ENCODE measurements at places on chromosomes 2 and 18.
A peak's percentile ranks its signal among the peaks of the same experiment; 100 is the strongest.

DNA sequence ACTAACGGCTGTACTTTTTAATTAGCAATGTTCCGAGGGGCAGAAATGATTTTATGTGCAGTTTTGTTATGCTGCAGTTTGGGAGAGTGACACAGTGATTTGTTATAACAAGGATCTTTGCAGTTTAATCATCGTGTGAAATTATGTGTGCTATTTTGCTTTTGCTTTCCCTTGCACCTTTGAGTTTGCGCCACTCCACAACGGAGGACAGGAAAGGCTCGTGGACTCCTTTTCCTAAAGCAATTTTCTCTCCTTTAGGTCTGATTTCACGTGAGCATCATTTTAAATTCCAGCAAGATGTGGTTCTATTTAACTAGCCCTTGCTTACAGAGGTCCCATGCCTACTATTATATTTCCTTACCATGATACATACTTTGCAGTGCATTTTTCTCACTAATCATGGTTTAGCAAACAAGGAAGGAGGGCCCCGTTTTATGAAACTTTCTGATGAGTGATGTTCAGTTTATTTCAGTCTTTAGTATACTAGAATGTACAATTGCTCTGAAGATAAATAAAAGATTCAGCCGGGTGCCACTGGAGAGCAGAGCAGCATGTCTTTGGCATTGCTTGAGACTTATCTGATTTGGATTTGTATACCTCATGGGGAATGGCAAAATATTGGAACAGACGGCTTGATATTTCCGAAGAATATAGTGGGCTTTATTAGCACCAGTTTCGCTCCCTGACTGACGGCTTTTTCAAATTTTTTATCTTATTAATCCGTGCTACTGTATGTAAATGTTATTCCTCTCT is 528.2 kb upstream of the FANCL start:
- no peak overlapping the region for H3K4me3 ChIP-seq
- H3K27ac ChIP-seq, result no peak overlapping the region
- DNase-seq, result no peak
- no peaks in the 10 kb centered on the region for H3K36me3 ChIP-seq
- H3K27me3 ChIP-seq, result peaks cover 27% of the 10 kb centered on the region

- peaks cover 6% of the 10 kb centered on the region for H3K4me1 ChIP-seq
- H3K27me3 ChIP-seq, result peaks cover 12% of the 10 kb centered on the region
- DNase-seq, result no peak
- H3K27ac ChIP-seq, result no peak overlapping the region
- no peak overlapping the region for H3K4me3 ChIP-seq
- peaks cover 17% of the 10 kb centered on the region for H3K36me3 ChIP-seq
Measured at GRCh38 chr2:12017499-12018157, 271.2 kb downstream of the LPIN1 start.

DNA sequence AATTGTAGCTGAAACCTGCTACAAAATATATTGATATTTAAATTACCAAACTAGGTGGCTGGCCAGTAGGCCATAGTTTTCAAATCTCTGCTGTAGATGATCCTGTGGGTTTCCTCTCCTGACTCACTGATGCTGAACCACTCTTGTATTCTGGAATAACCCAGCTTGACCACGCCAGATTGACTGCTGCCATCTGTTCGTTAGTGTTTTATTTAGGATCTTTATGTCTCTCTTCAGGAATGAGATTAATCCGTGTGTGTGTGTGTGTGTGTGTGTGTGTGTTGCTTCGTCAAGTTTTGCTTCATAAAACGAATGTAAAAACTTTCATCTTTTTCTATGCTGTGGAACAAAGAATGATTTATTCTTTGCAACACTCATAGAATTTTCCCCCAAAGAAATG is 187.1 kb downstream of the DYSF start:
- no peak for DNase-seq
- H3K4me1 ChIP-seq, result no peaks in the 10 kb centered on the region
- peaks cover 9% of the 10 kb centered on the region for H3K27me3 ChIP-seq
- no peak overlapping the region for H3K27ac ChIP-seq
- H3K36me3 ChIP-seq, result no peaks in the 10 kb centered on the region

DNA sequence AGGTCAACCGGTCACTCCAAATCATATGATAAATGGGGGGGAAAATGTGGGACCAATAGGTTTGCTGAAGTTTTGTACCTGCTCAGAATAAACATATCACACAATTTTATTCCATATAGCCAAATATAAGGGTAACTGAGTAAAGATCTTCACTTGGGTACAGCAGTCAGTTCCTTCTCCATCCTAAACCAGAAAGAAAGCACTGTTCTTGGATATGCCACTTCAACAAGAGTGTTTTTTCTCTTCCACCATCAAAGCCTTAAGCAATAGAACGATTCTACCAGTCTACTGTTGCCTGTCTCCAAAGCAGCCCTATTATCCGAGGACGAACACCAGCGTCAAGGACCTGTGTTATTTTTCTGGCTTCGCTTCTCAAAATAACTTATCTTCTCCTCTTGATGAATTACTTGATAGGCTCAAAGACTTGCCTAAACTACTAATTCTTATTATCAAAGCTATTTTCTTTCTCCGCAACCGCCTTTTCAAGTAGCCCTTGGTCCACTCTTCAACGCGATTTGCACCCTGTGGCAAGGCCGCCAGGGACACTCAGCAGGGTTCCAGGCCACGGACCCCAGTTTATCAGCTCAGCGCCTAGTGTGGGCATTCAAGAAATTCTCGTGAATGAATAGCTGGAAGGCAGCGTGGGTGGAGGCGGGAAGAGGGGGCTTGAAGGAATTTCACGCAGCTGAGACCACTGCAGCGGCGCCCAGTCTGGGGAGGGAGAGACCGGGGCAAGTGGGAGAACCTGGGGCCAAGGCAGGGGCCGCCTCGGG is 646 bp downstream of the ALS2 start:
- H3K36me3 ChIP-seq, result no peaks in the 10 kb centered on the region
- H3K27me3 ChIP-seq, result peaks cover 9% of the 10 kb centered on the region
- peak overlapping the region; percentile 95 for H3K4me3 ChIP-seq

- H3K27me3 ChIP-seq, result peaks cover 7% of the 10 kb centered on the region
- H3K4me3 ChIP-seq, result no peak overlapping the region
- H3K27ac ChIP-seq, result no peak overlapping the region
- no peak for DNase-seq
Measured at GRCh38 chr2:33766175-33766574, 167.1 kb upstream of the FAM98A start.

- H3K36me3 ChIP-seq, result peaks cover 21% of the 10 kb centered on the region
- no peaks in the 10 kb centered on the region for H3K27me3 ChIP-seq
- DNase-seq, result no peak
- H3K4me1 ChIP-seq, result peaks cover 14% of the 10 kb centered on the region
- H3K27ac ChIP-seq, result no peak overlapping the region
Measured at GRCh38 chr2:183214680-183215079, 90.4 kb downstream of the NUP35 start.

- no peak overlapping the region for H3K4me3 ChIP-seq
- H3K27me3 ChIP-seq, result peaks cover 10% of the 10 kb centered on the region
- no peaks in the 10 kb centered on the region for H3K4me1 ChIP-seq
- no peak overlapping the region for H3K27ac ChIP-seq
- no peak for DNase-seq
- no peaks in the 10 kb centered on the region for H3K36me3 ChIP-seq
Measured at GRCh38 chr2:102051692-102052277, 60.0 kb downstream of the IL1R2 start.

- no peaks in the 10 kb centered on the region for H3K27me3 ChIP-seq
- no peak for DNase-seq
- H3K4me3 ChIP-seq, result no peak overlapping the region
- no peaks in the 10 kb centered on the region for H3K36me3 ChIP-seq
Measured at GRCh38 chr2:161919873-161920272, 154.1 kb downstream of the DPP4 start.

GRCh38 chr2:135337071-135337470 is 193.9 kb downstream of the ZRANB3 start:
- DNase-seq, result no peak
- H3K36me3 ChIP-seq, result peaks cover 34% of the 10 kb centered on the region
- H3K27ac ChIP-seq, result no peak overlapping the region
- no peak overlapping the region for H3K4me3 ChIP-seq

GRCh38 chr18:10416065-10416464 is 38.4 kb upstream of the APCDD1 start:
- no peak for DNase-seq
- H3K36me3 ChIP-seq, result no peaks in the 10 kb centered on the region
- H3K27me3 ChIP-seq, result no peaks in the 10 kb centered on the region
- no peak overlapping the region for H3K27ac ChIP-seq
- H3K4me1 ChIP-seq, result no peaks in the 10 kb centered on the region

DNA sequence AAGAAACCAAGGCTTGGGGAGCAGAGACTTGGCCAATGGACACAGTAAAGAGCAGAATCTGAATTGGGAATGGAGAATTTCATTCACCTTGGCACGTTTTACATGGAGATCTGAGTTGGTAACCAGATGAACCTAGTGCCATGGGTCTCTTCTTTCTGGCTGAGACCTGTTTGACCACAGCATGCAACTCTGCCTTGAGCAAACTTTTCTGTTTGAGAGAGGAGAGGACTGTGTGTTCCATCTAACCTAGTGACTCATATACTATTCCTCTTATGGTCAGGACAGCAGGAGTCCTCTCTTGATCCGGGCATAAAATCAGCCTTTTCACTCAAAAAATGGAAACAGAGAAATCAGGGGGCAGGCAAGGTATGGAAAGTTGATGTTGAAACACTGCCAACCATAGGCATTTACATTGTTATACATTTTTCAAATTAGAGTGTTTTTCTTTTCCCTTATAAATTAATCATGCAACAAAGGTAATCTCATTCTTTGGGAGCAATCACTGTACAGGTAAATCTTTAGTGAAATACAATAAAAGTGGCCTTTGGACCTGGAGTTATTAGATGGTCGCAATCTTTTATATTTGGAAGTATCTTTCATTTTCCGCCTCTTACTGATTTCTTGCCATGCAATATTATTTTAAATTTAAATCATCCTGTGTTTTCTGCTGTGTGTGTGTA is 86.7 kb downstream of the NRP2 start:
- no peak for DNase-seq
- H3K4me3 ChIP-seq, result no peak overlapping the region
- H3K27ac ChIP-seq, result no peak overlapping the region

- no peak overlapping the region for H3K4me3 ChIP-seq
- H3K36me3 ChIP-seq, result peaks cover 2% of the 10 kb centered on the region
- H3K27ac ChIP-seq, result no peak overlapping the region
- H3K27me3 ChIP-seq, result no peaks in the 10 kb centered on the region
Measured at GRCh38 chr2:236445678-236446077, 123.9 kb upstream of the ACKR3 start.

- no peaks in the 10 kb centered on the region for H3K36me3 ChIP-seq
- no peaks in the 10 kb centered on the region for H3K4me1 ChIP-seq
- DNase-seq, result no peak
- no peak overlapping the region for H3K4me3 ChIP-seq
- no peaks in the 10 kb centered on the region for H3K27me3 ChIP-seq
Measured at GRCh38 chr2:167100506-167100905, 212.2 kb downstream of the XIRP2 start.

- no peak overlapping the region for H3K27ac ChIP-seq
- H3K4me3 ChIP-seq, result no peak overlapping the region
- no peaks in the 10 kb centered on the region for H3K36me3 ChIP-seq
Measured at GRCh38 chr18:59748628-59749360, 51.6 kb upstream of the CCBE1 start.

DNA sequence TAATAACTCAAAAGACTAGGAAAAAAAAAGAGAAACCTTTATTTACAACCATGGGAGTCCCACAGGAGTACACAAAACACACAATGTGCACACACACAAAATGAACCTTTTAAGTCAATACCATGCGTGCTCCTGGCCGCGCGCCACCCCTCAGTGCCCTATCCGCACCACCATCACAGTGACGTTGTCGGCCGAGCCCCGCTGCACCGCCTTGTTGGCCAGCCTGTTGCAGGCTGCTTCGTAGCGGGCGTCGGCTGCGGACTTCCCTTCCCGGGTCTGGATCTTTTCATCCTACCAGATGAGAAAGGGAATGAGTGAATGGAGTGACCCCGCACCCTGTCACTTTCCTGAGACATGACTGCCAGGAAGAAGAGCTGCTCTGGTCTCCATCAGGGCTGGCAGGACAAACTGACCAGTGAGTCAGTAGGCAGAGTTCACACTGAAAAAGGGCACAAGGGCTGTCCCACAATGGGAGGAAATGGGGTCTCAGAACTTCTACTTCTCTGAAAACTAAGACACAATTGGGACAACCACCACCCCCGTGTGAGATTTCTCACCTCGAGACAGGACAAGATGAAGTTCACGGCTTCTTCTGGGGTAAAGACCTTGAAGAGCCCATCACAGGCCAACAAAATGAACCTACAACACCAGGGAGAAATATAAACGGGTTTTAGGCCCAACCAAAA is 11.8 kb downstream of the ERFE start:
- H3K27ac ChIP-seq, result peak overlapping the region; percentile 30
- peaks cover under 1% of the 10 kb centered on the region for H3K27me3 ChIP-seq
- DNase-seq, result no peak
- peaks cover 21% of the 10 kb centered on the region for H3K36me3 ChIP-seq
- H3K4me3 ChIP-seq, result no peak overlapping the region
- H3K4me1 ChIP-seq, result peaks cover 2% of the 10 kb centered on the region

DNA sequence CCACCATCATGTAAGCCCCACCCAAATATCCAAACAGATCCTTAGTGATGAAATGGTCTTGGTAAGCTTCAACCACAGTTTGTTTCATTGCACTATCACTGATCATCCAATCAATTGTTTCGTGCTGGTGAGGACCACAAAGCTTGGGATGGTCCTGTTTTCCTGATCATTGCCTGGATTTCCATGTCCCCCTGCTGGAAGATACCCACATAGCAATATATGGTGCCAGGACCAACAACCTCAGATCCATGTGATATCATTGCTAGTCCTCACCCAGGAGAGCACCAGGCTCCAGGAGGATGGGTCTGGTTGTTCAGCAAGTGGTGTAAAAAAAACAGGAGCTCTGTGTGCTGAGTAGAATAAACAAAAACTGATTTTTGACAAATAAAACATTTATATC is 206.5 kb upstream of the SH3BP4 start:
- H3K27ac ChIP-seq, result no peak overlapping the region
- H3K36me3 ChIP-seq, result peaks cover 2% of the 10 kb centered on the region
- H3K27me3 ChIP-seq, result peaks cover 28% of the 10 kb centered on the region

GRCh38 chr2:180644709-180645108 is 335.7 kb upstream of the UBE2E3 start:
- DNase-seq, result no peak
- H3K27ac ChIP-seq, result no peak overlapping the region
- no peaks in the 10 kb centered on the region for H3K4me1 ChIP-seq
- no peak overlapping the region for H3K4me3 ChIP-seq
- H3K27me3 ChIP-seq, result no peaks in the 10 kb centered on the region

DNA sequence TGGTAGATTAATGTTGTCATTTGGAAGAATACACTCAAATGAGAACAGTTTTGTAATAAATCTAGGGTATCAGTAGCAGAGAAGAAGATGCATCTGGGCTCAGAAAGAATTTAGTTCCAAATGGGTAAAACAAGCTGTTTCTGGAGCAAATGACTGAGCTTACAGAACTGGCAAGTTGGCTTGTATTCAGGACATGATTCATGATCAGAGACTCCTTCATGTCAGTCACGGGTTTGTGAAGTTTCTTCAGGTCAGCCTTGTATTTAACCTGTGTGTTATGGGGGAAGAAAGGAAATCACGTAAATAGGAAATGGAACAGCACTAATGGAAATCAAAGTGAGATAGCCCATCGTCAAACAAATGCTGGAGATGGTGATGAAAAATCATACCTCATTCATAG is 109.1 kb downstream of the RIF1 start:
- no peaks in the 10 kb centered on the region for H3K27me3 ChIP-seq
- DNase-seq, result no peak
- peaks cover 3% of the 10 kb centered on the region for H3K36me3 ChIP-seq
- H3K27ac ChIP-seq, result no peak overlapping the region

- H3K4me3 ChIP-seq, result no peak overlapping the region
- no peaks in the 10 kb centered on the region for H3K36me3 ChIP-seq
- peaks cover 2% of the 10 kb centered on the region for H3K4me1 ChIP-seq
- no peaks in the 10 kb centered on the region for H3K27me3 ChIP-seq
Measured at GRCh38 chr18:54116541-54117257, 107.8 kb downstream of the MBD2 start.

GRCh38 chr2:167697948-167698347 is 549.4 kb downstream of the STK39 start:
- H3K27ac ChIP-seq, result no peak overlapping the region
- no peaks in the 10 kb centered on the region for H3K27me3 ChIP-seq
- DNase-seq, result no peak
- H3K4me1 ChIP-seq, result no peaks in the 10 kb centered on the region

All from activated naive CD8-positive, alpha-beta T cell treated with anti-CD3 and anti-CD28 coated beads for 36 hours (primary cell).